ENCODE measurements at places on chromosomes 16 and 17.
A peak's percentile ranks its signal among the peaks of the same experiment; 100 is the strongest.

DNA sequence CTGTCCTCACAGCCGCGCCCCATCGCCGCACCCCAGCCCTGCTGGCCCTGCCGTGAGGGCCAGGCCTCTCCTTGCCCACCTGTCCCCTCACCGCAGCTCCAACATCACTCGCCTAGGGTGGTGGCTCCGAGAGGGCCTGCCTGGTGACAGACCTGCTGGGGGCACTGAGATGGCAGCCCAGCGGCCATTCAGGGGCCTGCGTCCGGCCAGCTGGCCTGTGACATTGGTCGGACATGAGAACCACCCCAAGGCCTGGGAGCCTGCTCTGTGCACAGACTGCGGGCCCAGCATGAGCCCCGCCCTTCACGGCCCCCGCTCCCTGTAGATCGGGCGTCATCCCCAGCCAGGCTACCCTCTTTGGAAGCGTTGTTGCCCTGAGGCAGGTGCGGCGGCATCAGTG is 11.8 kb downstream of the NME3 start:
- DNase-seq, result no peak

DNA sequence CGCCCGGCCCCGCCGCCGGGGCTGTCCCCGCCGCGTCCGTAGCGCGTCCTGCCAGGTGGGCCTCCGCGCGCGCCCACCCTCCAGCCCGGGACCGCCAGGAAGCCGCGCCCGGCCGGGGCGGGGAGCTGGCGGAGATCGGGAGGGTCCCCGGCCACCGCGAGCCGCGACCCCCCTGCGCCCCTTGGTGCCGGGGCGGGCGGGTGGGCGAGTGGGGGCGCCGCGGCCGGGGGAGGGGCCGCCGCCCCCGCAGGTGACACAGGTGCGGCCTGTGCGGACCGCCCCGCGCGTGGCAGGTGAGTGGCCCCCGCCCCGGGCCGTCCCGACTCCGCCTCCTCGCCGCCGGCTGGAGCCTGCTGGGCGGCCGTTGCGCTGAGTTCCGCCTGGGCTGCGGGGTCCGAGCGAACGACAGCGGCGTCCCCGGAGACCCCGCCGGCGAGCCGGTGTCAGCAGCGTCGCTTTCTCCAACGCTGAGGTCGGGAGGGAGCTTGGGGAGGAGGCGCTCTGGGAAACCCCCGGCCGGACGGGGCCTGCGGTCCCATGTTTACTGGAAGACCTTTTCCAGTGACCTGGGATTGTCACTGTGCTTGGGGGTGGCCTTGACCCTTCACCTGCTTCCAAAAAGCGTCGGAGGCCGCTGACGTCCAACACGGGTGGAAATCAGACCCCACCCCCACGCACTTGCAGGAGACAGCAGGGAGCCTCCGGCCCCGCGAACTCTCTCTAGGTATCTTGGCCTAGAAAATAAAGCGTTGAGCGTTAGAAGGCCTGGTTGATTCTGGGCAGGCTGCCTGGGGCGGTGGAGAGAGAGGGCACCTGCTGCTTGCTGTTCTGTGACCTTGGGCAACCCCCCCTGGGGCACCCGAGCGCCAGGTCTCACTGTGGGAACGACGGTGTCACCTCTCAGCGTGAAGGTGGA is 542 bp downstream of the KLHL36 start:
- no peak for DNase-seq

DNA sequence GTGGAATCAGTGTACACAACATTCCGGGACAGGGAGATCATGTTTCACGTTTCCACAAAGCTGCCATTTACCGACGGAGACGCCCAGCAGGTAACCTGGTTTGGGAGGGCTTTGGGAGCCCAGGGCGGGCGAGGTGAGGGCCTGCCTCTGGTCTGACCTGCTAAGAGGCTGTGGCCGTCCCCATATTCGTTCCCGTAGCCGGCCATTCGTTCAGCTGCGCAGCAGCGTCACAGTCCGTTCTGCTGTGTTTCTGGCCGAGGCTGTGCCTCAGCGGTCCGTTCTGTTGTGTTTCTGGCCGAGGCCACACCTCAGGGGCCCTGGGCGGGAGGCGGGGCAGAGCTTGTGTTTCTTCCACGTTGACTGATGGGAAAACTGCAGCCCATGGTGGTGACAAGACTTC is 68.0 kb downstream of the OR1D5 start:
- no peak for DNase-seq

DNA sequence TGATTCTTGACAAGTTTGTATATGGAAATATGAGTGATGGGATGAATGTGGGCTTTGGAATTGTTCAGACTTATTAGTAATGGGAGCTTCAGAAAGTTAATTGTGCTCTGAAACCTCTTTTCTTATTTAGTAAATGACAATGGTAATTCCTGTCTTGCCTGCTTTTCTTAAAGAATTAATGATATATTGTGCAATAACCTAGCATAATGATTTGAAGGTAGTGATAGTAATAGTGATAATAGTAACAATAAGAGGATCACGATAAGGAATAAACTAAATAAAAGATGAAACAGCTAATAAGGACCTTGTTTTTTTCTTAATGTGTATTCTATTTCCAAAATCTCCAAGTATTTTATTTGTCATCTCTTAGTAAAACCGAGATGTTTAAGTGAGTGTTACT is 245.0 kb upstream of the CPHXL start:
- no peak for DNase-seq

DNA sequence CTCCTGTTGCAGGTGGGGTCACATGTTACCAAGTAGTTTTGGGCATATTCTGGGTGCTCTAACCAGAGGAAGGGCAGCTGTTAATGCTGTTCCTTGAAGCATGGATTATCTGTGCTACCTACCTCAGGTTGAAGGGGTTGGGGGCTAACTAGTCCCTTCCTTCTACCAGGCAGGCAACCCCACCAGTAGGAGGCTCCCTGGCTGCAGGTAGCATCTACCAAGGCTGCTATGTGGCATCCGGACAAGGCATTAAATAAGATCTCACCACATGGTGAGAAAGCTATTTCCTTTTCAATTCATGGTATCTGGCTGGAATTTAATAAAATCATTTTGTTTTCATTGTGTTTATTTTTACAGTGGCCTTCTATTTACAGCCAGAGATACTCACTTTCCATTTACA is 62.5 kb downstream of the CACNG3 start:
- DNase-seq, result no peak

DNA sequence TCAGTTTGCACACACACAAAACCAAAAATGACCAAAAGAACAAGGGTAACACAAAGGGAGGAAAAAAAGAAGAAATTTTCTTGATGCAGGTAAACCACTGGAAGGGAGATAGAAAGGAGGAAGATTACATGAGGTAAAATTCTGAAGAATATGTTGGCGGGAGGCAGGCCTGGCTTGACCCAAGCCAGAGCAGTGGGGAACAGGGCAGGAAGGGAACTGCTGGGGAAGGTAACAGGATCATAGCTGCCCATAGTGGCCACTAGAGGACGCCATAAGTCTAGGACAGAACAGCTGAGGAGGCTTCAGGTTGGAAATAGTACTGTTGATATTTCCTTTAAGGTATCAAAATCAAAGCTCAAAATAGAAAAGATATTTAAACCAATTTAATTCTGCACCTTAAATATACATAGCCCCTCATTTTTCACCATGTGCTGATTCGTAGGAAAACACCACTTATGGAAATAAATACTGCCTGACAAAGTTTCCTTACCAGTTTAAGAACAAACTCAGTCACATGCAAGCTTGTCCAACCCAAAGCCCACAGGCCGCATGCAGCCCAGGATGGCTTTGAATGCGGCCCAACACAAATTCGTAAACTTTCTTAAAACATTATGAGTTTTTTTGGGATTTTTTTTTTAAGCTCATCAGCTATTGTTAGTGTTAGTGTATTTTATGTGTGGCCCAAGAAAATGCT is 15.5 kb downstream of the VPS35 start:
- DNase-seq, result peak; percentile 17

DNA sequence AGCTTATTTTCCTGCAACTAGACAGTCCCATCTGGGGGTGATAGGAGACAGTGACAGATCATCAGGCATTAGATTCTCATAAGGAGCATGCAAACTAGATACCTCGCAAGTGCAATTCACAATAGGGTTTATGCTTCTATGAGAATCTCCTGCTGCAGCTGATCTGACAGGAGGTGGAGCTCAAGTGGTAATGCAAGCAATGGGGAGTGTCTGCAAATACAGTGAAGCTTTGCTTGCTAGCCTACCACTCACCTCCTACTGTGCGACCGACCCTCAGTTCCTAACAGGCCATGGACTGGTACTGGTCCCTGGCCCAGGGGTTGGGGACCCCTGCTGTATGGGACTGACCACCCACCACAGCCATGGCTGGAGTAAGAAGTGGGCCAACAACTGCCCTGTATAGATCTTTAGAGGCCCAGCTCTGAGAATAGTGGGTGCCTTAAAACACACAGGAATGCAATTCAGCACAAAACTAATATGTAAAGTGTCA is 26.0 kb upstream of the IRX3 start:
- DNase-seq, result no peak

- no peak for DNase-seq
These were observed 7.6 kb downstream of the AIPL1 start for GRCh38 chr17:6427279-6427781.

- DNase-seq, result no peak
These were observed 44.4 kb downstream of the PPL start for GRCh38 chr16:4892361-4893102.
